D721Med (cell line): ENCODE measurements at places on chromosomes 4 and X.

GRCh38 chrX:133477986-133478385, 62.7 kb upstream of the GPC4 start:
- DNase-seq = no peak

DNA sequence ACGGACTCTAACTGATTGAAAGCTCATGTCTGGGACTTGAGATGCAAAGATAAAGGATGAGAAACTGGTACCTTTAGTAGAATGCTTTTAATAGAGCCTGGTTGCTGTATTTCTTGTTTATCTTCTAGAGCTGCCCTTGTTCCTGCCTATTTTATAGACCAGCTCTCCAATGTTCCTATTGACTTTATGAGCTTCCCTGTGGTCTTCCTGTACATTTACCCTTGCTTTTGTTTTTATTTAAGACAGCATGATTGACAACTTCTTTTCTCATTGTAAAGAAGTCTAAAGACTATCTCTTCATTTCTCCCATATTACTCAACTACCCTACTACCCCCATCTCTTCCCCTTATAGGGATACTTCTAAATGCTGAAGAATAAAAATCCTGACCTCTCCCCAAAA, 174.7 kb downstream of the UGT8 start:
- DNase-seq = no peak

GRCh38 chr4:54961357-54961975, 163.9 kb downstream of the KDR start:
- peak; percentile 13 for DNase-seq

- DNase-seq = no peak
Measured at GRCh38 chr4:28250646-28251045, 1390.0 kb downstream of the STIM2 start.

GRCh38 chr4:78975865-78976264, 36.6 kb upstream of the PAQR3 start:
- DNase-seq = no peak

- DNase-seq = no peak
Measured at GRCh38 chr4:142307857-142308256, 538.2 kb downstream of the INPP4B start.

DNA sequence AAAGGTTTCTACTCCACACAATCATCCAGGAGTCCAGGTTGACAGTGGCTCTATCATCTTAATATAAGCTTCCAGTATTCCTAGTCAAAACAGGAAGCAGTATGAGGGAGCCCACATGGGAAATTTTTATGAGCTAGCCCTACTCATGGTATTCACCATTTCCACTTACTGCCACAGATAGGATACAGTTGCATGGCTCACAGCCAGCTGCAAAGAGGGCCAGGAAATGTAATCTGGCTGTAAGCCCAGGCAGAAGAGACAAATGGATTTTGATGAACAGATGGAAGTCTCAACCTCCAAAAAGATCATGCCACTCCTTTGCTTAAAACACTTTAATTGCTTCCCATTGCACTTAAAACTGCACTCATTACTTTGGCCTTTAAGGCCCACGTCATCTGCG, 150.6 kb downstream of the ADAMTS3 start:
- no peak for DNase-seq

DNA sequence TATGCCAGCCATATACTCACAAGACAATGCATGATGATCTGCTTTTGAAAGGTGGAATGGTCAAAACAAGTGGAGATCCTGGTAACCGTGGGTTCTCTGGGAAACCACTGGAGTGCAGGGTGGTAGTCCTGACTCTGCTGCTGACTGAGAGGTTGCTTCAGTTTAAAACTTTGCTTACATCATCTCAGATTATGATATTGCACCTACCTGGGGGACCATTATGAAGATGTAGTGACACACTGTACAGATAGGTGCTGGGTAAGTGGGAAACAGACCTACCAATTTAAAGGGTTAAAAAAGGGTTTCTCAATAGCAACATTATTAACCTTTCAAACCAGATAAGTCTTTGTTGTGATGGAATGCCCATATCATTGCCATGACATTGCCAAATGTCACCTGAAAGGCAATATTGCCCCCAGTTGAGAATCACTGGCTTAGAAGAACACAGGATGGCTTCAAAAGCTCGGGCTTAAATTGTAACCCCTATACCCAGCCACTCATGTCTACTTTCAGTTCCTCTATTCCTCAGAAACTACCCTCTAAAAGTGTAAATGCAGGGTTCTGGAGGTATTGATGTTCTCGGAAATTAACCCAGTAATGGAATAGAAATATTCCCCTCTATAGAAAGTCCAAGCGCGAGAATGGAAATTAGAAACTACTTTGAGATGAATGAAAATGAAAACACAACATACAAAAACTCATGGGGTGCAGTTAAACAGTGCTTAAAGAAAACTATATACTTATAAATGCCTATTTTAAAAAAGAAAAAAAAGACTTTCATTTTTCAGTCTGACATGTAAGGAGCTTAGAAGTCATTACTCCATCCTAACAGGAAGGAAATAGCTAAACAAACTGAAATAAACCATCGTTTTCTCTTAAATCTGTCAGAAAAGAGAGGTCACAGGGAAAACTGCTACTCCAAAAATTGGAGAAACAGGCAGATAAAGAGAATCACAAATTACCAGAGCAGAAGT, 65.8 kb downstream of the ARHGEF6 start:
- no peak for DNase-seq

- peak; percentile 22 for DNase-seq
Measured at GRCh38 chr4:110005461-110006056, 92.9 kb downstream of the EGF start.

DNA sequence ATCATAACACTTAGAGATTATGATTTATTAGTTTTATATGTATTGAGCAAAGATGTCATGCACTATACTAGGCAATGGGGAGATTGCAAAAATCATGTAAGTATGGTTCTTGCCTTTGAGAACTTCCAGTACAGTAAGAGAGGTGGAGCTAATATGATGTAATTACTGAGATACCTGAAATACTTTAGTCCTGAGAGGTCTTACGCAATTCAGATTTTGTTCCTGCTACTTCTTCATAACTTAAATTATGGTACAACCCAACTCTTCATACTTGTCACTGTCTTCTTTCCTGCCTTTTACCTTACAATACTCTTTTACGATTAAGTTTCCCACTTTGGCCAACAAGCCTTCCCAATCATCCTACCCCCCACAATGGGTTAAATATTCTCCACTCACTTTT, 564.2 kb upstream of the PITX2 start:
- no peak for DNase-seq

- DNase-seq = no peak
Measured at GRCh38 chr4:83010111-83010521, 507 bp downstream of the LIN54 start.

DNA sequence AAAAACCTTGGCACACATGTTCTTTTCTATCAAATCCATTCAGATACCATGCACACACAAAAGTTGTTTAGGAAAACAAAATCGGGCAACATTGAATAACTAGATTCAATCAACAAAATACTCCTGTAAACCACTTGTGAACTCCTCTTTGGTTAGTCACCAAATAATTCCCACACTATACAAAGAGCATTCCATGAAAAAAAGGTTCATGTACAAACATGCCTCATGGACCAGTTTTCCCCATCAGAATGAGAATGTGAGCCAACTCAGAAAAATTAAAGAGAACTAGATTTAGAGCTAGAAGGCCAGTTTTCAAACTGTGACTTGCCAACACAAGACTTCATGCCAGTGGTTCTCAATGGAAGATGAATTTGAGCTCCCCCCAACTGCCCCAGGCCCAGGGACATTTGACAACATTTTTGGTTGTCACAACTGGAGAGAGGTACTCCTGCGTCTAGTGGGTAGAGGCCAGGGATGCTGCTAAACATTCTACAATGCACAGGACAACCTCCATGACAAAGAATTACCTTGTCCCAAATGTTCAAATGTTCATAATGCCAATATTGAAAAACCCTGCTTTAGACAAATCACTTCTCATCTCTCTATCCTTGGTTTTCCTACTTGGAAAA, 55.4 kb downstream of the GPC3 start:
- no peak for DNase-seq

DNA sequence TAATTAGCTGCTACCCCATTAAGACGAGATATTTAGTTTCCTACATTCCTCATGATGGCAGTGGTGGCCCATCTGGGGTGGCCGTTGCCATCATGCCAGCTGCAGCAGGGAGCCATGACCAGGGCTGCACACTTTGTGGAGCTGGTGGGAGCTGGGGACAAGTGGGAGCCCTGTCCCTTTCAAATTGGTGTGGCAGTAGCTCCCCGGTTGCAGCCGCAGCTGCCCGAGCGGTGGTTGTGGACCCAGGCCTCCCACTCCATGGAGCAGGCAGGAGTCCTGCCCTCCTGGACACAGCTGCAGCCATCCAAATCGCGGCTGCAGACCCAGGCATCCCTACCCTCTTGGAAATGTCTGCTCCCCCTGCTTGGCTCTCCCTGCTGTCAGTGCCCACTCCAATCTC, 9.3 kb upstream of the SYTL5 start:
- DNase-seq = no peak

DNA sequence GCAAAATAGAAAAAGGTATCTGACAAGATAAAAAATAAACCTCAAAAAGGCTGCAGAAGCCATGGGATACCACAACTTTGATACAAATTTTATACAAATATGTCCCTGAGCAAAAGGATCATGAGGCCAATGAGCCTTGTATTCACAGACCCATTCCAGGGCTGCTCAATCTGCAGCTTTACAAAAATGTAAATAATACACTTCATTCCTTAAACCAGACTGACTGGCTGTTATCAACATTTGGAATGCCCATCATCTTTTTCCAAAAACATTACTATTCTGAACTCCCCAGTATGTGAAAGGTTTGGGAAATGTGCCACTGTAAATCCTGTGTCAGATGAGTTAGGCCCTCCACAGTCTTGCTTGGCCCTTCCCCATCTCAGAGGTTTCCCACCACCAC, 25.5 kb downstream of the SCARB2 start:
- DNase-seq = no peak

GRCh38 chrX:69430785-69431184, 73.3 kb upstream of the NALF2 start:
- no peak for DNase-seq

GRCh38 chr4:140837736-140838135, 81.6 kb upstream of the TBC1D9 start:
- DNase-seq = no peak

GRCh38 chr4:8774071-8774470, 97.6 kb downstream of the HMX1 start:
- DNase-seq = no peak

DNA sequence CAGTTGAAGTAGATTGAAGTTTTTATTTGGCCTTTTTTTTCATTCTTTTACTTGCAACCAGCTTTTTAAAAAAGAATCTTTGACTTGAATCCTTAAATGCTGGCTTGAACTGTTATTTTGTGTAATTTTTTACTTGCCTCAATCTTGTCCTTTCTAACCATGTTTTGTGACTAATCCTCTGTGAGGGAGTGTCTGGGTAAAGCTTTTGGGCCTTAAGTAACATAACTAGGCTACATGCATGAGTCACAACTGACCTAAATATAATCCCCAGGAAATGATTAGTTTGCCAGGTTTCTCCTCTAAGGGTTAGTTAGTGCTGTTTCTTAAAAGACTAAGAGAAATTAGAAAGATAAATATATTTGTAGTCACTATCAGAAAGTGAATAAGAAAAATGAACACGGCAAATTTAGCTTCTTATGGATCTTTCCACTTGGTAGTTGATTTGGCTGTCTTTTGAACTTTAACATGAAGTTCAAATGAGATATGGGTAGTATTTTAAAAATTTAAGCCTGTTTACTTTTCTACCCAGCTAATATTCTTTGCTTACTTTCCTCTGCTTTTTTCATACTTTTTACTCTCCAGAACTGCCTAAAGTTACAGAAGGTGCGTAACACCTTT, 13.0 kb downstream of the EXOC1 start:
- DNase-seq = no peak

DNA sequence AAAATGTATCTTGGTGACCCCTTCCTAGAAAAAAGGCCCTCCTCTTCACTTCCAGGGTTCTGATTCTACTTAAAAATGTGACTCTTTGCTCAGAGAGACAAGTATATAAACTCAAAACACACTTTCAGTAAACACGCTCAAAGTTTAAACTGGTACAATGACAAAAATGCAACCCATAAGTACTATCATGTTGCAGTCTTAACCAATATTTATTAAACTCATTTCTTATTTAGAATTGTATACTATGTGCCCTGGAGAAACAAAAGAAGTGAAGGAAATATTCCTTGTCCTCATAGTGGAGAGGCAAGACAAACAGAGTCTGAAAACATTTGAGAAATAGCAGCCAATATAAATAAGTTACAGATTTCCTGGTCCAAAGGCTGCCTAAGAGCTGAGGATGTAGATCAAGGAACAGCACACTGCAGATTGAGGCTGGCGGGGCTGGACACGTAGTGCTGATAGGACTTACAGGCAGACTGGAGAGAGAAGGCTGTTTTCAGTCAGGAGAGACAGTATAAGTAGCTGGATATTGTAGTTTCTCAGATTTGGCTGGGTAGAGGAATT, 39.1 kb upstream of the ANXA3 start:
- no peak for DNase-seq

DNA sequence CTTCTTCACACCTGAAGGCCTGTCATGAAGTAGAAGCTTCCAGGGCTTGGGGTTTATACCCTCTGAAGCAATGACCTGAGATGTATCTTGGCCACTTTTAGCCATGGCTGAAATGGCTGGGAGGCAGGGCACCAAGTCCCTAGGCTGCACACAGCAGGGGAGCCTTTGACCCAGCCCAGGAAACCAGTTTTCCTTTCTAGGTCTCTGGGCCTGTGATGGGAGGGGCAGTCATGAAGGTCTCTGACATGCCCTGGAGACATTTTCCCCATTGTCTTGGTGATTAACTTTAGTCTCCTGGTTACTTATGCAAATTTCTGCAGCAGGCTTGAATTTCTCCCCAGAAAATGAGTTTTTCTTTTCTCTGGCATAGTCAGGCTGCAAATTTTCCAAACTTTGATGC, 511.0 kb upstream of the KLHL4 start:
- DNase-seq = no peak

DNA sequence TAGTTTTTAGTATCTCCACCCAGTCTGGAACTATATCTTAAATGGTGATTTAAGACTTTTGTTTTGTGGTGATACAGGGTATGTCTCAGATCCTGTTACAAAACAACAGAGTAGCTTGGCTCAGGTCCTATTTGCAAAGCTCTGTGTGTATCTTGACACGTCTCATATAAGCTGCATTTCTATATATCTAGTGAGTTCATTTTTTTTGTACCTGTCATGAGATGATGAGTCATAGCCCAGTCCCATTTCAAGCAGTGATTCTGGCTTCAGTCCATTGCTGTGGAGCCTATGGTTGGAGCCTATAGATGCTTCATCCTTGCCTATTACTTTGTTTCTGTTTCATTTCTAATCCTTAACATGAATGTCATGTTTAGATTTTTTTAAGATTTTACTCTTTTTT, 23.0 kb downstream of the GRXCR1 start:
- no peak for DNase-seq

GRCh38 chrX:136477026-136477425, 10.7 kb upstream of the BRS3 start:
- no peak for DNase-seq

GRCh38 chr4:73067971-73068394, 1.5 kb downstream of the COX18 start:
- DNase-seq = no peak
